ENCODE measurements at places on chromosomes 2 and 18.

GRCh38 chr2:170950221-170950761 lies 21.2 kb downstream of the GORASP2 start:
- no peak for DNase-seq

- DNase-seq, result no peak
These were observed 96.2 kb upstream of the SNTG2 start for GRCh38 chr2:854460-854859.

- DNase-seq, result no peak
These were observed 124.5 kb downstream of the CTIF start for GRCh38 chr18:48663096-48663930.

- no peak for DNase-seq
These were observed 95.3 kb downstream of the NEB start for GRCh38 chr2:151638990-151639389.

- DNase-seq, result no peak
These were observed 207.8 kb upstream of the LRATD1 start for GRCh38 chr2:14424478-14425390.

GRCh38 chr2:141301551-141301950 lies 829.3 kb downstream of the LRP1B start:
- peak; percentile 27 for DNase-seq

GRCh38 chr2:158463496-158464095 lies 6.8 kb downstream of the PKP4 start:
- DNase-seq, result no peak

- DNase-seq, result no peak
These were observed 32.9 kb downstream of the LOXHD1 start for GRCh38 chr18:46624127-46624526.

DNA sequence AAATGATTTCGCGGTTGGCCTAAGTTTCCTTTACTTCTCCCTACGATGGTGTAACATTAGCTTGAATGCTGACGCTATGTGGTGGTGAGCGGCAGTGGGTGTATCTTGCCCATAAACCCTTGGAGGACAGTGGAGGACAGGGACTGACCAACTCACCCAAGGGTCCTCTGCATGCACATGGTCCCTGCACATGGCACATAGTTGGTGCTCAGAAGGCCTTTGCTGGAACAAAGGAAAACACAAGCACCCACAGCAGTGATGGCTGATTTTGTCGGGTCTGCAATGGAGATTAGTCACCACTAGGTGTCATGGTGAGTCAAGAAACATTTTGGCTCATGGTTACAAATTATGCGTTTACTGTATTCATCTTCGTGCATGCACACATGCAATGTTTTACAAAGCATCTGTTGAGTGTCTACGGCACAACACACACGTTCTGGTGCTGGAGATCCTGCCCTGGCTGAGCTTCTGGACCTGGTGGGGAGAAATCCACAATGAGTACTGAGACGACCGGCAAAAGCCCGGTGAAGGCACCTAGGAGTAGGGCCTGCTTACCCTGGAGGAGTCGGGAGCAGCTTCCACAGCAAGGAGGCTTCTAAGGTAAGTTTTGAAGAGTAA lies 44.0 kb downstream of the PDCL3 start:
- DNase-seq, result no peak

GRCh38 chr2:100367163-100367562 lies 44.9 kb upstream of the LONRF2 start:
- DNase-seq, result no peak

DNA sequence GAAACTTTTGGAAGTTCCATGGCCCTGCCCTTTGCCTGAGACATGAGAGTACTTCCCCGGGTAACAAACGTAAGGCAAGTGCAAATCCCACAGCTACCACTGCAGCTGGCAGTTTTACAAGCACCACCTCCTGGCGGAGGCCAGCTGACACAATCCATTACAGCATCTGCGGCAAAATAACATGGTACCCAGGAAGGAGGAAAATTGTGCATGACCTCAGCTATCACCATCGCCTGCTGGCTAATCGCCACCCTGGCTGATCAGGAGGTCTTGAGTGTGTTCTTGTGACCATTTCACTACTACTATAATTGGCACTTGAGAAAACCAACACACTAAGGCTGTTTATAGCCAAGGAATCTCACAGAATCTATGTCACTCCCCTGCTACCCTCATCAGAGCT lies 71.7 kb upstream of the SERPINE2 start:
- no peak for DNase-seq

GRCh38 chr2:23381084-23381483 lies 3.9 kb upstream of the KLHL29 start:
- DNase-seq, result peak; percentile 68

- no peak for DNase-seq
These were observed 473.9 kb upstream of the HS6ST1 start for GRCh38 chr2:128792476-128793054.

GRCh38 chr2:144999071-144999875 lies 479.4 kb upstream of the ZEB2 start:
- no peak for DNase-seq

DNA sequence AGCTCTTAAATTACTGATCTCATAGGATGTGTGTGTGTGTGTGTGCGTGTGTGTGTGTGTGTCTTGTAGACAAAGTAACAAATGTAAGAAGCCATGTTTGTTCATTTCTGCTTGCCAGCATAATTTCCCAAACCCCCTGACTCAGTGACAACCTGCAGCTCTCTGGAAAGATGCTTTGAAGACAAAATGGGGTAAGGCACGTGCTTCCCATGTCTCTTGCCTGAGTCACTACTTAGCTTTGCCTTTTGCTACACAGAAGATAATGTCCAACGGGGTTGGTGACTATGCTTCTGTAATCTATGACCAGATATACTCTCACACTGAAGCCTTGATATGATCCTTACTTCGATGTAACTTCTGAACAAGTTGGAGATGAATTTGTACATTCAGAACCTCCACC lies 332.0 kb downstream of the SLC4A3 start:
- no peak for DNase-seq

- DNase-seq, result no peak
These were observed 62.9 kb upstream of the TEX51 start for GRCh38 chr2:126835831-126836230.

DNA sequence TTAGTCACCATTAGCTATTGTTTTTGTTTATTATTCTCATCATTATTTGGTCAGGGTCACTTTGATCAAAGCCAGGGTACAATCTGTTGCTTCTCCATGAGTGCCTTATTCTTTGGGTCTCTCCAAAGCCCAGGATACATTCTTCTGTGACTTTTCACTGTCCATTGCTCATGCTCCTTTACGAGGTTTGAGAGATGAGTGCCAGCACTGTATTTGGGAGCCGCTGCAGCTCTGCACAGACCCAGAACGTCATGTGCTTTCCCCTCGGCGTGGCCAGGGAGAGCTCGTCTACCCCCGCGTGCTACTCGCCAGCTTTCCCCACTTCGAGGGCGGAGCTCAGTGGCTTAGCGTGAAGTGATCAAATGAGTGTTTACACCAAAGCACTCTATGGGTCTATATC lies 123.7 kb downstream of the COL6A3 start:
- DNase-seq, result no peak

- DNase-seq, result no peak
These were observed 402.8 kb downstream of the TXNL1 start for GRCh38 chr18:56235481-56236013.

GRCh38 chr2:99936065-99936464 lies 206.3 kb downstream of the AFF3 start:
- DNase-seq, result no peak

- DNase-seq, result peak; percentile 98
These were observed 411.1 kb downstream of the FIGN start for GRCh38 chr2:163324677-163325076.

DNA sequence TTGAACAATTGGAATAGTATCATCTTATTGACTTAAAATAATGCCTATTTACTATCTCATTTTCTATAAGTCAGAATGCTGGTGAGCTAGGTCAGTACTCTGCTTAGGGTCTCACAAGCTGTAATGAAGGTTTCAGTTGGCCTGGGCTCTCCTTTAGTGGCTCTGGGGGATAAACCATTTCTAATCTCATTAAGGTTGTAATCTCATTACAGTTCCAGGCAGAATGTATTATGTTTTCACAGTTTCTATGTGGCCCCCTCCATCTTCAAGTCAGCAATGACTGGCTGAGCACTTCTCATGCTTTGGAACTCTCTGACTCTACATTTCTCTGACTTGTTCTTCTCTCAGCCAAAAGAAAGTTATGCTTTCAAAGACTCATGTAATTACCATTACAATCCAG lies 163.1 kb downstream of the CCDC178 start:
- no peak for DNase-seq

GRCh38 chr2:64697297-64698176 lies 43.8 kb upstream of the SERTAD2 start:
- no peak for DNase-seq

DNA sequence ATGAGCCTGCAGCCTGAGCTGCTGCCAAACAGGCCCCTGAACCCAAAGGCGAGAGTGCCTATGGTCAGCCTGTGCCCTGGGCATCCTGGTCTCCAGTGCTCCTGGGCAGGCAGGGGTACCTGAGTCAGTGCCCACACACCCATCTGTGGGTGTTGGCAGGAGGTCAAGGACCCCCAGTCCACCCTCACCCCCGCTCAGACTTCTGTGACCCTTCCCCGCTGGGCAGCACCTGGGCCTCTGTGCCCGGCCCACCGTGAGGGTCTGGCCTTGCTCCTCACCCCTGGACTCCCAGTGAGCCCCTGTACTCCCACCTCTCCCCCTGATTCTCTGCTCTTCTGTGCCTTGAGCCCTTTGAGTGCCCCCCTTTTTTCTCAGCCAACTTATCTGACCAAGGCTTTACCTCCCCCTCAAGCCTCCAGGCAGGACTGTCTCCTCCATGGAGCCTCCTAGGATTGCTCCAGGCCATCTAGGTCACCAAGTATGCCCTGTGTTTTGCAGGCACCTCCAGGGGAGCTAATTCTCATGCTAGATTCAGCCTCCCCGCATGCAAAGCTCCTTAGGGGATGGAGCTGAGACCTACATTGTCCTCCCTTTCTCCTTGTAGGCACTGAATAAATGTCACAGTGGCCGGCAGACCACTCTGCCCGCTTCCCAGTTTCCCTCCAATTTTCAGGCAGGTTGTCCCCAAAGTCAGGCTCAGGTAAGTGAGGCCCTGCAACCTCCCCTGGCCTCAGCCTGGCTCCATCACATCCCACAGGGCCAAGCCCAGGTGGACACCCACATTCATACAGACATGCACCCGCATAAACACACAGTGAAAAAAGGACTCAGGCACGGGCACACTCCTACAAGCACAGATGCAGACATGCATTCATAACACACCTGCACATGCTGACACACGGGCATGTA lies 21.9 kb upstream of the PTMA start:
- DNase-seq, result no peak

DNA sequence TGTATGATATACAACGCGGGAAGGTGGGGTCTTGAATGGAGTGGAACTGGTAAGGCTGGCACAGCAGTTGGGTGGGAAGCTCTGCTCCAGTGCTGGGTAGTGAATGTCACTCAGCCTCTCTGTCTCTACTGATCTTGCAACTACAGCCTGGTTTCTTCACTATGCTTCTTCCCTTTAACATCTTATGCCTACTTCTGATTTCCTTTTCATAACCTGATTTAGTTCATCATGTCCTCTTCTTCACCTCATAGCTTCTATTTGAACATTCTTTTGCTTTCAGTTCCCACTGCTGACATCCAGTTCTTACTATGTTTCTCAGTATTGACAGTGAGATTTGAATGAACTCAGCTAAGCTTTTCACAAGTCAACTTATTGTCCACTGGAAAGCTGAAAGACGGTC lies 286.2 kb downstream of the ARL6IP6 start:
- no peak for DNase-seq

DNA sequence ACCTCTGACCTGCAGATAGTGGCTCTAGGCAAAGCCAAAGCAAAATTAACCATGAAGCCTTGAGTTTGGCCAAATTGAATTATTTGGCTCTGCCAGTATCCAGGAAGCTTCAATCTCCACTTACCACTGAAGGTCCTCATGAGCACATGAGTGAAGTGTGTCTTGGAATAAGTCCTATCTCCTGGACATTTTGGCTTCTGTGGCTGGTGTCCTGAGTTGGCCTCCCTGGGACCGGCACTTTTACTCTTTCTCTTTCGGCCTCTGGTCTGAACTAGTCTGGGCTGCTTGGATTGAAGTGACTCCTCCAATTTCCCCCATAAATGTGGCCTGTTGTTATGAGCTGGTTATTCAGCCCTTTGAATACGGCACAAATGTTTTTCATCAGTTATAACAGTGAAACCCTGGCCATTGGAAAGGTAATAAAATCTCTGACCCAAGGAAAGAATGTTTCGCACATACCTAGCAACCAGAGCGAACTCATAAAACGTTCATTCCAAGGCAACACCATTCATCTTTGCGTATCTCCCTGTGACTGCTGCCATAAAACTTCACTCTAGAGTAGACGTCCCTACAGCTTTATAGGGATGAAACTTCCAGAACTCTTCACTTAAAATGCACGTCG lies 216.4 kb downstream of the LPIN1 start:
- DNase-seq, result no peak

- DNase-seq, result no peak
These were observed 72.5 kb downstream of the GALR1 start for GRCh38 chr18:77321823-77322805.

- peak; percentile 32 for DNase-seq
These were observed 2.2 kb upstream of the PCYOX1 start for GRCh38 chr2:70255637-70256314.

DNA sequence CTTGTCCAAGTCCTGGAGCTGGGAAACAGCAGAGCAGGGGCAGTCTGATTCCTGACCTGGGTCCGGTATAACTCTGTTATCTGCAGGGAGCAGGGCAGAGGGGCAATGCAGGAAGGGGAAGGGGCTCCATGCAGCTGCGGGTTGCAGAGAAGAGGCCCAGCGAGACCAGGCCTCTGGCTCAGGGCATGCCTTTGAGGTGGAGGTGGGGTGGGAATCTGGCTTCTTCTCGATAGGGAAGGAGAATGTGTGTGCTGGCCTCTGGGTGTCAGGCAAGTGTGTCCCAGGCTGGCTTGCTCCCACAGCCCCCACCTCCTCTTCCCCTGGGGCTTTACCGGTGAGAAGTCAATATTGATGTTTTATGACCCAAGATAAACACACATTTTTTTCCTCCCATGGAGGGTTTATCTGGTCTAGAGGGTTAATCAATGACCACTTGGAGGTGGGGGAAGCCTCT lies 187.1 kb upstream of the HAAO start:
- DNase-seq, result no peak

GRCh38 chr2:227824711-227825110 lies 11.1 kb downstream of the CCL20 start:
- DNase-seq, result no peak

DNA sequence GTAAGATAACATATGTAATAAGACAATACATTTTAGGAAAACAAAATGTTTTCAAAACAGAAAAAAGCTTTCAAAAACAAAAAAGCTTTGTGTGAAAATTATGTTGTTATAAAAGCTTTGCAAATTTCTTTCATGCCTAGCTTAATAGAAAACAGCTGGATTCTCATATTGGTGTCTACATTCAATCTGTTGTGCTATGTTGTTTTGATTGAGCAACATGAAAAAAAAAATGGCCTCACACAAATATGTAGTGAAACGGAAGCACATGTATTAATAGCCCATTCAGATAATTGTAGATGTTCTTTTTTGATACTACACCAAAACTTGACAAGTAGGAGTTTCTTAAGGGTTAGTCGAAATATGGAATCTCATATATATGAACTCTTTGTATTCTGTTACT lies 197.5 kb downstream of the ZEB2 start:
- no peak for DNase-seq

Data from NCI-H1436 (cell line).